Activated T-cell treated with anti-CD3 and anti-CD28 coated beads, Interleukin-2, amount 50 U/mL, for 72 hours (primary cell): ENCODE measurements at places on chromosomes 3 and 15.
A peak's percentile ranks its signal among the peaks of the same experiment; 100 is the strongest.

DNA sequence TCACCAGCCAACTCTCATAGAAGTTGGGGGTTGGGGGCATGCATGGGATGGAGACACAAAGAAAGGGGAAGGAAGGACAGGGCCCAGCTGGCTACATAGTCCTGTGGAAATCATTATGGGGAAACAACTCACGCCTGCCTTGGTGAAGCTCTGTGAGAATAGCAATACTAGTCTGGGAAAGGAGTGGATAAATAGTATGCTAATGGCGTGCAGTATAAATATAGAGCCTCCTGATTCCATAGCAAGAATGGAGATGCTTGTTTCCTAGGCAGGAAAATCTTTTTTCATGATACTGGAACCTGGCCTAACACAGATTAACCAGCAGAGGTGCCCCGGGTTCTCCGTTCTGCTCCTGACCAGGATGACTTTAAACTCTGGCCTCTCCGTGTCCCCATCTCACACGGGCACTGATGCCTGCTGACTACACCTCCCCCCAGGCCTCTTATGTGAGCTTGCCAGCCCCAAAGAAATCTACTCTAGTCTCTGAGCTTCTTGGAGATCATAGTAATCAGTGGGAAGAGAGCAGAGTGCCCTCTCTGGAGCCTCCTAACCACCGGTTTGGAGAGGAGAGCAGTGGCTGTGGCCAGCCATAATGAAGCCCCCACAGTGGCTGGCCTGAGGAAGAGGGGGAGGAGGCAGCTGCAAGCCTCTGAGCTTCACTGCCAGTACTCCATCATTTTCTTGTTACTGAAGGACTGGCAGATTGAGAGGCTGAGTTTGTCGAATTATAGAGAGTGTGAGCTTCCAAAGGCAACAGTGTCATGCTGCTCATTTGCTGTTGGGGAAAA, 355.0 kb upstream of the SEMA6D start:
- no peaks in the 10 kb centered on the region for H3K36me3 ChIP-seq
- H3K27me3 ChIP-seq = no peaks in the 10 kb centered on the region
- no peak overlapping the region for H3K4me3 ChIP-seq
- DNase-seq = no peak

- DNase-seq = no peak
- no peak overlapping the region for H3K4me3 ChIP-seq
- H3K36me3 ChIP-seq = no peaks in the 10 kb centered on the region
- H3K4me1 ChIP-seq = no peaks in the 10 kb centered on the region
Observed at GRCh38 chr15:97729270-97729669, 231.2 kb upstream of the ARRDC4 start.

- H3K36me3 ChIP-seq = no peaks in the 10 kb centered on the region
- DNase-seq = no peak
- peaks cover 3% of the 10 kb centered on the region for H3K27me3 ChIP-seq
- H3K27ac ChIP-seq = no peak overlapping the region
- H3K4me3 ChIP-seq = peak overlapping the region; percentile 64
- H3K4me1 ChIP-seq = no peaks in the 10 kb centered on the region
Observed at GRCh38 chr15:68888419-68888818, 41.9 kb upstream of the SPESP1 start.

- no peaks in the 10 kb centered on the region for H3K36me3 ChIP-seq
- no peaks in the 10 kb centered on the region for H3K27me3 ChIP-seq
- DNase-seq = no peak
- H3K4me3 ChIP-seq = no peak overlapping the region
- no peak overlapping the region for H3K27ac ChIP-seq
Observed at GRCh38 chr15:58951388-58952007, 18.0 kb upstream of the SLTM start.

- DNase-seq = no peak
- H3K36me3 ChIP-seq = no peaks in the 10 kb centered on the region
- peak overlapping the region; percentile 85 for H3K27ac ChIP-seq
- H3K27me3 ChIP-seq = no peaks in the 10 kb centered on the region
Observed at GRCh38 chr3:151309566-151309965, 7.1 kb downstream of the GPR87 start.

DNA sequence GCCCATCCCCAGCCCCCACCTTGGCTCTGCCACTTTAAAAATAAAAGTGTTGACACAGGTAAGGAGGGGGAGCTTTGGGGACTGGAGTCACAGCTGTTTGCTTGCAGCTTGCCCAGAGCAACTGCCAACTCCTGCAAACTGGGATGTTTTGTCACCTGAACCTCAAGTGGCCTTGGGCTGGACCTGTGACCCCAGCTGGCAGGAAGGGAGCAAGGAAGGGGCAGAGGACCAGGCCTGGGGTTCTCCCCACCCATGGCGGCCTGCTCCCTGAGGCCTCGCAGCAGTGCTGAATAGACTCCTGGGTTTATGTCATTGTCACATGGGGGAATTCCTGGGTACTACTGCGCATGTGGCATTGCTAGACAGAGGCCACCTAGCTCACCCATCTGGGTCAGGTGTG, 246.9 kb upstream of the TLE3 start:
- H3K4me1 ChIP-seq = no peaks in the 10 kb centered on the region
- DNase-seq = no peak
- H3K36me3 ChIP-seq = no peaks in the 10 kb centered on the region
- peaks cover 17% of the 10 kb centered on the region for H3K27me3 ChIP-seq

DNA sequence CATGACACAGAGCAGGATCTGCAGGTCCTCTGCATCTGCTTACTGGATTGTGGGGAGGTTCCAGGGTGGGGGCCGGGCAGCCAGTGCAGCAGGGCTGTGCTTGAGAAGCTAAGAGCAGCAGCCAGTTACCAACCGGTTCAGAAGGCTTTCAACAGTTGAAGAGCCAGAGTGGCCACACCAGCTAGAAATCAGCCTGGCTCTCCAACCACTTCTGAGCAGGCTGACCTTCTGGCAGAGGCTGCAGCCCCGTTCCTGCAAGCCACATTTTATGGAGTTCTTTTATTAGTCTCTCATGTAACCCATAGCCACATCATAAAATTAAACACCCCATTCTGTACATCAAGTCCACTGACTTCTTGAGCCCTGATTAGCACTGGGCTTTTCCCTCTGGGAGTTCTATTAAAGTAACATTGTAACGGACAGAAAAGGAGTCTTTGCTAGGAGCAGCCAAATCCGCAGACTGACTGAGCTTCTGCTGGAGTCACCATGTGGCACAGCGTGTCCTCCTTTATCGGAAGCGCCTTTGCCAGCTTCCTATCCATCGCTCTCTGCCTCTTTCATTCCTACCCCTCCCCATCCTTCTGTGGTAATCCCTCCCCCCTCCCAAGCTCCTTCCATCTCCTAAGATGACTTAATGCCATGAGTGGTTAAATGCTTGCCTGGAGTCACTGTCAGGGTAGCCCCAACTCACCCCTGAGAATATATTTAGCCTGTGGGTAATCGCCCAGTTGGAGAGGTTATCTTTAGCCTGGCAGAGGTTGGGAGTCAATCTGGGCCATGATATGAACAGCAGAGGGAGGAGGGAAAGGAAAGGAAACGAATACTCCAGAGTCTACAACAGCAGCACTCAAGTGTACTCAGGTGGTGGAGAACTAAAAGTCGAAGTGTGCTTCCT, 138.5 kb upstream of the HES1 start:
- H3K4me3 ChIP-seq = no peak overlapping the region
- peaks cover 41% of the 10 kb centered on the region for H3K27me3 ChIP-seq
- DNase-seq = no peak

- H3K27ac ChIP-seq = no peak overlapping the region
- no peaks in the 10 kb centered on the region for H3K4me1 ChIP-seq
- no peak for DNase-seq
- H3K27me3 ChIP-seq = no peaks in the 10 kb centered on the region
- H3K4me3 ChIP-seq = no peak overlapping the region
- H3K36me3 ChIP-seq = no peaks in the 10 kb centered on the region
Observed at GRCh38 chr3:195058336-195059005, 212.5 kb downstream of the XXYLT1 start.
